ENCODE measurements at places on chromosomes 4 and X. TPM values are rescaled to one million over a fixed set of nuclear protein-coding genes. Genes with fewer than 3 reads are reported as not detected.

GC gene
- not detected for total RNA-seq

DGKK gene
- not detected for total RNA-seq

VGLL1 gene
- not detected for total RNA-seq

EFNB1 gene
- 7.4 TPM for total RNA-seq

GLOD5 gene
- total RNA-seq = not detected

BEND4 gene
- not detected for total RNA-seq

NPY1R gene
- total RNA-seq = 0.09 TPM

ZC4H2 gene
- 7.5 TPM for total RNA-seq

GYPB gene
- not detected for total RNA-seq

GPRASP1 gene
- 11.5 TPM for total RNA-seq

UGT2B7 gene
- total RNA-seq = not detected

NKX6-1 gene
- total RNA-seq = 0.18 TPM

DKK2 gene
- total RNA-seq = 0.82 TPM

- DNase-seq = no peak
Observed at GRCh38 chrX:123801901-123802300, 58.0 kb upstream of the XIAP start.

DNA sequence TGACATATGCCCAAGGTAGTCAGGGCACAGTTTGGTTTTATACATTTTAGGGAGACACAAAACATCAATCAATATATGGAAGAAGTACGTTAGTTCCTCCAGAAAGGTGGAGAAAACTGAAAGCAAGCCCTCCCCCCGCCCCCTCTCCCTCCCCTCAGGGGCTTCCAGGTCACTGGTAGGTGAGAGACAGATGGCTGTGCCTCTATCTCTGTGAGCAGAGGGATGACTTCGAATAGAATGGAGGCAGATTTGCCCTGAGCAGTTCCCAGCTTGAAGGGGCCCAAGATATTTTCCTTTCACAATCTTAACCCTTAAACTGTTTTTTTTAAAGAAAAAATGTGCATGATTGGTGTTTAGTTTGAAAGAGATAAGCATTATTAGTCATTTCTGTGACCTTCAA is 114.0 kb downstream of the PCDH10 start:
- no peak for DNase-seq

- no peak for DNase-seq
Observed at GRCh38 chrX:120334603-120335002, 23.3 kb upstream of the TMEM255A start.

DNA sequence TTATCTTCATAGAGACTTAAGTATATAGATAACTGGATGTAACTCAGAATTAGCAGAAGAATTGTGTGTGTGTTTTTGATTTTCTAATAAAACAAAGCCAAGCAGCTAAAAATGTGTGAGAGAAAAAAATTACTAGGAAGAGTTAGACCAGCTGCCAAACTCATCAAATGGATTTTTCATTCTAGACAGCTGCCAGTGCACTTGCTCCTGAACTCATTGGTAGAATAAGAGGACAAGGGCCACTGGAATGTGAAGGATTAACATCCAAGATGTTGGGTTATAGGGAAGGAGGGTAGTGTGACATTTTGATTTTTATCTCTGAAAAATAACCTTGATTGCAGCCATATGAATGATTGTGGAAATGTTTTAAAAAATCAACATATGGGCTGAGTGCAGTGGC is 49.7 kb downstream of the EGF start:
- DNase-seq = no peak

DNA sequence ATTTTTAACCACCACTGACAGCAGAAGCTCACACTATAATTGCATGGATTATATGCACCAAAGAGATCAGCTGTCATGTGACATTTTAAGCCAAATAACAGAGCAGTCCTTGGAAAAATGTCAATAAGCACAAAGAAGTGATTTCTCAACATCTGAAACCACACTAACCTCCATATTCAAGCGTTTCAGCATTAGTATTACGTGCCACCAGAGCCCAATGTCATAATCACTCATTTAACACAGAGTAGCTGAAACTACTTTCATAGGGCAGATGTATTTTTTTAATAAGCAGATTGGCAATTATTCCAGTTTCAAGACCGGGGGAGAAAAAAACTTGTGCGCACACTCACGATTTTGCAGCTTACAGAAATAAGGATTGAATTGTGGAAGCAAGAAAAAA is 76.6 kb downstream of the SH3KBP1 start:
- peak; percentile 37 for DNase-seq

- no peak for DNase-seq
Observed at GRCh38 chr4:3254302-3255131, 5.6 kb downstream of the MSANTD1 start.

DNA sequence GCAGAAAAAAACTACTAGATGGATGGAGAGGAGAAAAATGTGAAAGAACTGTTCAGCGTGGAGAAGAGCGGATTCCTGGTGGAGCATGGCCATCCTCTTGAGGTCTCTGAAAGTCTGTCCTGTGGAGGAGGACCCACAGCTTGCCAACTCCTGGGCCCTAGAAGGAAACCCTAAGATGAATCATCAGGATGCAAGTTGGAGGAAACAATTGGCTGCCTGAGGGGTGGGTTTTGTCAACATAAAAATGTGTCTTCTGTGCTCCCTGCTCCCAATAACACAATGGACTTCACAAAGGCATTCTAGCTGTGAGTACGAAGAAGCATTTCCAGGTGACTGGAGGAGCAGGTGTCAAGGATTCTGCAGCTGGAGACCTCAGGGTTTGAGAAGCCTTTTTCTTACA is 37.2 kb downstream of the CNGA2 start:
- no peak for DNase-seq

- no peak for DNase-seq
Observed at GRCh38 chr4:968221-968620, 5.1 kb downstream of the DGKQ start.

- DNase-seq = peak; percentile 78
Observed at GRCh38 chr4:185343726-185344581, 51.8 kb downstream of the LRP2BP start.

GRCh38 chr4:54447304-54447703 is 210.5 kb upstream of the KIT start:
- no peak for DNase-seq

DNA sequence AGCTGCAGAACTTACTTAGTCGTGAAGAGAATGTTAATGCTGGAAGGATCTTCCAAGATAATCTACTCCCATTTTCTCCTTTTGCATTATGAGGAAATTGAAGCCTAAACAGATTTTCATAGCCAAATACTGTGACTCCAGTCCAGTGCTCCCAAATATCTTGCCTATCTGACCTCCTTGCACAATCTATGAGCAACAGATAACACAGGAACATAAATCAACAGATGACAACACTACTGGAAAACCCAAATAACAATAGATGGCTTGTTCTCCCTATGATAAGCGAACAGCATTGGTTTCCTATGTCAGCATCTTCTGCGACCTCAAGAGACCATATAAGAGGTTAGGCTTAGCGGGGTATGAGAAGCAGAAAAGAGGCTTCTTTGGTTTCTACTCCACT is 88.0 kb downstream of the CORIN start:
- DNase-seq = no peak

- DNase-seq = peak; percentile 22
Observed at GRCh38 chrX:80246271-80246670, 174.0 kb upstream of the TENT5D start.

DNA sequence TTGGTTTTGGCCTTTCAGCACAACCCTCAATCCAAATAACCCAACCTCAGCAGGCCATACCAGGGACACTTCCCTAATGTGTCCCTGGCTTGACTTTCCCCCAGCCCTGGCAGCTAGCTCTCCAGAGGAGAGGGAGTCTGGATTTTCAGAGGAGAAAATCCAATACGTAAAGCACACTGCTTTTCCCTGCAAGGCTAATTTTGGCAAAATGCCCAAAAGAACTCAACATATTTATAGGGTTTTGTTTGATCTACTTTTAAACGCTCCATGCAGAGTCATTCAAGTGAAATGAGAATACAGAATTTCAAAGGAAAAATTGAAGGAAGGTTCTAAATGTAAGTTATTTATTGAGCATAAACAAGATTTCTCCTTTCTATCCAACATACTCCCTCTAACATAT is 167.2 kb downstream of the SH3KBP1 start:
- DNase-seq = no peak

DNA sequence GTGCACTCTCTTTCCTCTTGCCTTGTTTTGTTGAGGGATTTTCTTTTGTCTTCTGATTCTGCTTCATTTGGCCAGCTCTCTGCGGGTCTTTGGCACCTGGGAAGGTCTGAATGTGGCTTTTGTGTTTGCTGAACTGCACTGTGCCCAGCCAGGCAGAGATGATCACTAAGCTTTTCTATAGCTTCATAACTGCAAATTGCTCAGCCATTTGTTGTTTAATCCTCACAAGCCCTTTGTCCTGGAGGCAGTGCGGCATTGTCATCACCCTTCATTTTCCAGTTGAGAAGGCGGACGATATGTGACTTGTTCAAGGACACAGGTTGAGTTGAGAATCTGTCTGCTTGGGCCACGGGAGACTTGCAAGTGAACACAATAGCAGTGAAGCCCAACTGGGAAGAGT is 46.0 kb upstream of the SFRP2 start:
- DNase-seq = no peak

Data from fibroblast of the aortic adventitia (primary cell).